ENCODE measurements at places on chromosomes 16 and 17.

DNA sequence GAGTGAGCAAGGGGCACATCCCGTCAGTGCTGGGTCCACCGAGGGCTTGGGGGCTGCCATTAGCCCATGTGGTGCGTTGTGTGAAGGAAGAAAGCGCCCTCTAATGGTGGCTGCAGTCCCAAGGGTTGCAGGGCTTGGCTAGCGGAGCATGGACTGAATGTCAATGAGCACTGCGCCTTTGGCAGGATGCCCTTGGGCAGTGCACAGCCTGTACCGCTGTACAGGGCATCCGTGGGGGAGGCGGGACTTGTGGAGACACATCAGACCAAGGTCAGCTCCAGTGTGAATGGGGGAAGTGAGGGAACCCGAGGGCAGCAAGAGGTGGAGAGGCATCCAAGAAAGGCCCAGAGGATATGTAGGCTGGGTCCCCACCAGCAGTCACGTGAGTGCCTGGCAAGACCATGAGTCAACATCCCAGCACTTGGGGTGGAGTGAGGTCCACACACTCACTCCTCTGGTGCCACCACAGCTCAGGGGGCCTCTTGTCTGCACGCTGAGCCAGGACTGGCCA lies 75.5 kb upstream of the MED9 start:
- DNase-seq: no peak

DNA sequence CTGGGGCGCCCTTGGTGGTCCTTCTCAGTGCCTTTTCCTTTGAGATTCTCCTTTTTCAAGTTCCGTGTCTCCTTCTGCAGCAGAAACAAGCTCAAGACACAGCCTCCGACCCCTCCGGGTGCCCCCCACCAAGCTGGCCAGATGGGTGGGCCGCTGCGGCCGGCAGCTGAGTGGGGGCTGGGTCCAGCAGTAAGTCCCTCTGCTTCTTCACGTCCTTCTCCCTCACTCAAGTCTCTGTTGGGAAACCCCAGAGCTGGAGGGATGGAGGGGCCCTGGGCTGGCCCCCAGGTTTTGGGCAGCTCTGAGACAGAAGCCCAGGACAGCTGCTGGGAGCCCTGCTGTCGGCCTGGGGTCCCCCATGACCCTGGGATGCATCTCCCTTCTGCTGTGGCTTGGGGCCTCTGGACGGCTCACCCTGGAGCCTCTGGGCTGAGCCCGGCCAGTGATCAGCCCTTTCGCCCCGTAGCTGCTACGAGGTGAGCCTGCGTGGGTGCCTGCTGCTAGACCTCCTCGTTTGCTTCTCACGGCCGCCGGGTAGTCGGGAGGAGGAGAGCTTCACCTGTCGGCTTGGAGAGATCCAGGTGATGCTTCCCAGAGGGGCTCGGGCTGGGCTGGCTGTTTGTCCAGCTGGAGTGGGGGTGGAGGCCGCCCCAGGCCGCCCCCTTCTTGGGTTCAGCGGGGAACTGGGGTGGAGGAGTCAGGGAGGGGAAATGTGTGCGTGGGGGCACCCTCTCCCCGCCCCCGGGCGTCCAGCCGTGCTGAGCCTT lies 10.7 kb downstream of the ENGASE start:
- DNase-seq: no peak

DNA sequence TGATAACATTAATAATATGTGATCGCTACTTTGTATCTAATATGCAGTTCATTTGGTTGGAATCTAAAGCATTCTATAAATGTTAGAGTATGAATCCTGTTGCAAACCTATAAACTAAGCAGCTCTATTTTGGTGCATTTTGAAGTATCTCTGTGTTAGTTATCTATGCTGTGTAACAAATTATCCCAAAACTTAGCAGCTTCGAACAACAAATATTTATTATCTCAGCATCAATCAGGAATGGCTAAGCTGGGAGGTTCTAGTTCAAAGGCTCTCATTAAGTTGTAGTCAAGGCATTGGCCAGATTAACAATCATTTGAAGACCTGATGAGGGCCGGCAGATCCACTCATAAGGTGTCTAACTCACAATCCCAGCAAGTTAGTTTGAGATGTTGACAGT lies 10.1 kb upstream of the MSI2 start:
- DNase-seq: no peak

DNA sequence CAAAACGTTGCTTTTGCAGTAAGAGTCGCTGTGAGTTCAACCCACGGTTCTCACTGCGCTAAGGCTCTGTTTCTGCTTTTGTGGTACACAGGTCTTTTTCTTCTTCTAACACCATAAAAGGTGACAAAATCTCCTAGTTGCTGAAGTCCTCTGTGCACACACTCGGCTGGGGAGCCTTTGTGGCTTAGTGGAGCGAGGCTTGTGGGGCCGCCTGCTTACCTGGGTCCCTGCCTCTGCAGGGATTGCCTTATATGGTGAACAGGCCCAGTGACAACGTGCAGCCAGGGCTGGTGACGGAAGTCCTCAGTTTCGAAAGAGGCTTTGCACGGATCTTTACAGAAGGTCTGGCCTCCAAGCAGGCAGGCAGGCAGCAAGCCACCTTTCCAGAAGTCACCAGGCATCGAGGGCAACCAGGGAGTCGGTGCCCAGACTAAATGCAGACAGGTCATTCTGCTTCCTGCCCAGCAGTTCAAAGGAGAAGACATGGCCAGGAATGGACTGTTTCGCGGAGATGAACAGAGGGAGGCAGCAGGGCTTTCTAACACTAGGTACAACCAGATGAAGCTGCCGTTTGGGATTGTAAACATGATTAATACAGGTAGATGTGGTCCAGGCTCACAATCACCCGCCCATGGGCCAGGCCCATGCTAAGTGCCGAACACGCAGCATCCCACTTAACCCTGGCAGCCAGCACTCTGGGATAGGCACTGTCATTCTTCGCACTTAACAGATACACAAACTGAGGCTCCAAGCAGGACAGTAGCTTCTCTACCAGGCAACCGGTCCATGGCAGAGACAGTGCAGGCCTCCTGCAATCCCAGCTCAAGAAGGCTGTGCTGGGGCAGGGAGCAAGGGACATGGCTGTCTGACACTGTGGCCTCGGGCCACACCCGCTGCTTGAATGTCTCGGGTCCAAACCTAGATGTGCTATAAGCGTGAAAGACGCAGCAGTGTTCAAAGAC lies 10.7 kb upstream of the MEAK7 start:
- no peak for DNase-seq

DNA sequence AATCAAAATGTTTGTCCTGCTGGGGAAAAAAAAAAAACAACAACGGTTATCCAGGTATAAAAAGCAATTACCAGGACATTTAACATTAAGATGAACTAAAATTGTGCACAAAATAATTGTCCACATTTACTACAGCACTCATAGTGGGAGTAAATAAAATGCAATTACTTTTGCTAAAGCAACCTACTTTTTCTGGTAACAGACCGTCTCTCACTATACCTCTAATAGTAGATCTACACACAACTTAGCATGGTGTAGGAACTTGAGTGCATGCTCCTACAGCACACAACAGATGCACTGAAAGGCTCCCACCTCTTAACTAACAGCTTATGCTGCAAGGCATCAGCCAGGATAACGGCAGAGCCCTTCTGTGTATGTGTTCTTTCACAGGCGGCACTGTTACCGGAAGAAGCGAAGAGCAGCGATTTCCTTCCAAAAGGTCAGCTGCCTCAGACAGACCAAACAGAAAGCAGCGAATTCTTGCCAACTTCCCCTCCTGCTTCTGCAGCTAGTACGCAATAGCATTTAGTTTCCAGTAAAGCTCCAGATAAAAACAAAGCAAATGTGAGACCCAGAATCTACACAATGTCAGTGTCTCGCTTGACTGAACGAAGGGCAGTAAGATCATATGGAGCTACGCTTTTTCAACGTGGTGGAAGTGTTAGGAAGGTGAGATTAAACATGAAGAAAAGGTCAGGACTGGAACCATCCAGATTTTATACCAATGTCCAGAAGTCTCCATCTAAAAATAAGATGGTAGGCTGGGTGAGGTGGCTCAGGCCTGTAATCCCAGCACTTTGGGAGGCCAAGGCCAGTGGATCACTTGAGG lies 27.6 kb downstream of the STAT5B start:
- peak; percentile 83 for DNase-seq

DNA sequence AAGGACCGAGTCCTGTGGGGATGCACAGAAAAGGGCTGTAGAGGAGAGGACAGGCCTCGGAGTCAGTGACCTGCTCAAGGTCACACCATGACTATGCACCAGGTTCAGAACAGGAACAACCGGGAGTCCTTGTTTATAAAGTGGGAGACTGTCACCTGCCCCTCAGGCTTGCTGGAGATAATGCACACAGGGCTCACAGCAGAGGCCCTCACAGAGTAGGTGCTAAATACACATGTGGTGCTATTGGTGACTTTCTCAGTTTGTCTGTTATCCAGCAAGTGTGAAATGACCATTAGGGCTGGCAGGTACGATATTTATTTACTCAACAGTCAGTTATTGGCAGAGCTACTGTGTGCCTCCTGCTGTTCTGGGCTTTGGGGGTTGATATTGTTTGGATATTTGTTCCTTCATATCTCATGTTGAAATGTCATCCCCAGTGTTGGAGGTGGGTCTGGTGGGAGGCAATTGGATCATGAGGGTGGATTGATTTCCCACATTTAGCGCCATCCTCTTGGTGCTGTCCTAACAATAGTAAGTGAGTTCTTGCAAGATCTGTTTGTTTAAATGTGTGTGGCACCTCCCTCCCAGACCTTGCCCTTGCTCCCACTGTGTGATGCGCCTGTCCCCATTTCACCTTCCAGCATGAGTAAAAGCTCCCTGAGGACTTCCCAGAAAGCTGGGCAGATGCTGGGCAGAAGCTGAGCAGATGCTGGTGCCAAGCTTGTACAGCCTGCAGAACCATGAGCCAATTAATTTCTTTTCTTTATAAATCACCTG lies 162.1 kb upstream of the MPHOSPH6 start:
- DNase-seq: no peak

DNA sequence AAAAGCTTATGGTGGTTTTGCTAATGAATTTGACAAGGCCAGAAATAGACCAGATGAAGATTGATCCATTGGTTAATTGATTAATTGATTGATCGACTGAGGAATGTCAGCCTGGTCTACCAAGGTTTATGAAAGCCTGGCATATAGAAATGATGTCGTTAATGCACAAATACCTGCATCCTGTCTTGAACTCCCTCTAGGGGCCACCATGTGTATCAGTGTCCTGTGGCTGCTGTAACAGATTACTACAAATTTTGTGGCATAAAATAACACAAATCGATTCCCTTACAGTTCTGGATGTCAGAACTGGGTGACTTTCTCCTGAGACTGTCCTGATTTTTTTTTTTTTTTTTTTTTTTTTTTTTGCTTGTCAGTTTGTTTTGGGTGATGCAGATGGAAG lies 553.2 kb downstream of the MAF start:
- no peak for DNase-seq

GRCh38 chr16:12026741-12027490 lies 50.4 kb downstream of the SNX29 start:
- DNase-seq: no peak

GRCh38 chr17:66777689-66778225 lies 57.2 kb upstream of the CACNG5 start:
- peak; percentile 9 for DNase-seq

DNA sequence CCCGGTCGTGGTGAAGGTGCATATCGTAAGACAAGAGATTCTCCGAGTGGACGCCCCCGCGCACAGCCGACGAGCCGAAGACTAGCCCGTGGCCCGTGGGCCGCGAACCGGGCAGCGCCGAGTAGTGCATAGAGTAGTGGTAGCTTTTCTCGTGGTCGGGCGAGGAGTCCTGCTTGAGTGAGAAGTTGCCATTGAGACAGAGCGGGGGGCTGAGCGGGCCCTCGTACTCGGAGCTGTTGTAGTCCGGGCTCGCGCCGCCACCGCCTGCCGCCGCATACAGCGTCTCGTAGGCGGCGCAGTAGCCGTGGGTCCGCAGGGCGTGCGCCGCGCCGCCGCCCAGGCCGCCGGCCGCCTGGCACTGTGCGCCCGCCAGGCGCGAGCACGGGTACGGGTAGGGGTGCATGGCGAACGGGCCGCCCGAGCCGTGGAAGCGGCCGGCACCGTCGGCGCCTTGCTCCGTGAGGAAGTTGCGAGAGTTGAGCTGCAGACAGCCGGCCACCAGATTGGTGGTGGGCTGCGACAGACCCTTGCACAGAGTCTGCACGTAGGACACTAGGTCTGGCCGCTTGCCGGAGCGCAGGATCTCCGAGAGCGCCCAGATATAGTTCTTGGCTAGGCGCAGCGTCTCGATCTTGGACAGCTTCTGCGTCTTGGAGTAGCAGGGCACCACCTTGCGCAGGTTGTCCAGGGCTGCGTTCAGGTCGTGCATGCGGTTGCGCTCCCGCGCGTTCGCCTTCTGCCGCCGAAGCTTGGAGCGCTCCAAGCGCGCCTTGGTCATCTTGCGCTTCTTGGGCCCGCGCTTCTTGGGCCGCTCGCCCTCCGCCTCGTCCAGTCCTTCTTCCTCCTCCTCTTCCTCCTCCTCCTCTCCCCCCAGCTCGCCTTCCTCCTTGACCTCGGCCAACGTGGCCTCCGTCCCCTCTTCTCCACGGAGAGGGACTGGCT lies 2.0 kb downstream of the NEUROD2 start:
- peak; percentile 34 for DNase-seq

DNA sequence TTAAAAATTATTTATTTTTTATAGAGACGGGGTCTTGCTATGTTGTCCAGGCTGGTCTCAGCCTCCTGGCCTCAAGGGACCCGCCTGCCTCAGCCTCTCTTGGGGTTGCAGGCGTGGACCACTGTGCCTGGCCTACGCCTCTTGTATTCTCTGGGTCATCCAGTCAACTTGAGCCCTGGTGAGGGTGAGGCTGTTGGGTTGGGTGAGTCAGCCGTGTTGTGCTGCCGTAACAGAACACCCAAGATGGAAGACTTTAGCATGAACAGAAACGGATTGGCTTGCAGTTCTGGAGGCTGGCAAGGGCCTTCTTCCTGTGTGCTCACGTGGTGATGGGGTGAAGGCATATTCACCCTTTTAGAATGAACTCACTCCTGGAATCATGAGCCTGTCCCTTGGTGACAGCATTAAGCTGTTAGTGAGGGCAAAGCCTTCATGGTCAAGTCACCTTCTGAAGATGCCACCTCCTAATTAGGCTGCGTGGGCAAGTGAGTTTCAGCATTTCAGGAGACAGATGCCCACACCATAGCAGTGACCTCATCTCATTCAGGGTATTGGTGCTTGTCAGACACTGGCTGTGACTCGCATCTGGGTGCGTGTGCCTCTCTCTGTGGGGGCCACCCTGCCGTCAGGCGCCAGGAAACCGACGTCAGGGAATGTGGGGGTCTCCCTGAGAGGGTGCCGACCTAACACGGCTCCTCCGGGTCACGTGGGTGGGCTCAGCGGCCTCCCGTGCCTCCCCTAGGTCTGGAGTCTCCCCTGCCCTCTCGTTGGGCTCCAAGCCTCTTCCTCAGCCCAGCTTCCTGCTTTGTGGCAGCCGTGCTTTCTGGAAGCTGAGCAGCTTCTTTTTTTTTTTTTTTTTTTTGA lies 49.8 kb downstream of the WDR45B start:
- DNase-seq: peak; percentile 45

DNA sequence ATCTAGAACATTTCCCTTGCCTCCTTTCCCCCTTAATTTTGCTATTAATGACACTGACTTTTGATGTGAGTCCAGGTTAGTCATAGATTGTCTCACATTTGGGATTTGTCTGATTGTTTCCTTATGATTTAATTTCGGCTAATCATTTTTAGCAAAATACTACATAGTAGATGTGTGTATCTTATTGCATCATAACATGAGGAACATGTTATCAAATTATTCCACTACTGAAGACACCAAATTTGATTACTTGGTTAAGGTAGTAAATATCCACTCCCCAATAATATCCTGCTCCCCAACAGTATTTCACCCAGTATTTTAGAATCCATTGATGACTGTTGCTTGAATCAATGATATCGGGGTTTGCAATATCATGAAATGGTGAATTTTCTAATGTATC lies 2.7 kb downstream of the POLG2 start:
- no peak for DNase-seq

- no peak for DNase-seq
Measured at GRCh38 chr17:67746704-67747571, 29.2 kb downstream of the NOL11 start.

- DNase-seq: no peak
Measured at GRCh38 chr17:39606434-39607056, 1.2 kb downstream of the NEUROD2 start.

Data from foreskin fibroblast (primary cell).